Activated T-cell treated with anti-CD3 and anti-CD28 coated beads for 4 hours (primary cell): ENCODE measurements at places on chromosomes 3 and 15.

GRCh38 chr3:122219242-122219872 is 35.9 kb downstream of the CASR start:
- DNase-seq, result no peak

DNA sequence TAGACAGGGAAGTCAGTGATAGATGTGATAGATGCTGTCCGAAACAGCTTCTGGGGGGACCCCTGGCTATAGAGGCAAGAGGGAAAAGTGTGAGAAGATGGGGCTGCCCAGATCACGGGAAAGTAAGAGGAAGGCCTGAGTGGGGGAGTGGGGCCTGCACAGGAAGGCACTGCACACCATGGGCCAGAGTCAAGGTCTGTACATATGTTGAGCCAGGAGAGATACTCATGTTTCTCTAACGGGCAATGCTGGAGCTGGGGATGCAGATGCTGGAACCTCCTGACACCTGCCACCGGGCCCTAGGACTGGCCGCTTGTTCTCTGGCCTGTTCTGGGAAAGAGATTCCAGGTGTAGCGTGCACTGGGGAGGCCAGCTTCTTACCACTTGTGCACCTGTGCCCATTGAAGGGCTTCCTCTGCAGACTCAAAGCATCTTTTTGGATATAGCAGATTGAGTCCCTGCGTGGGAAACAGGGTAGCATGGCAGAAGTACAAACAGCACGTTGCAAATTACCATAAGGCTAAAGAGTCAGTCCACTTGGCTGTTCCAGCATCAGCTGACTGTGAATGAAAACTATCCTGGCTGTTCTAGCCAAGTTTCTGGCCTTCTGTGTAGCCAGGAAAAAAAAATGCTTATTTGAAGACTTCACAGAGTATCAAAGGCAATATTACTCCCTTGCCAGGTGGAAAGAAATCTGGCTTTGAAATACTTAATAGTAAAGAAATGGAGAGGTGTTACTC is 77.1 kb upstream of the GSK3B start:
- DNase-seq, result no peak

- no peak for DNase-seq
These were observed 151.0 kb downstream of the TJP1 start for GRCh38 chr15:29670998-29671981.

DNA sequence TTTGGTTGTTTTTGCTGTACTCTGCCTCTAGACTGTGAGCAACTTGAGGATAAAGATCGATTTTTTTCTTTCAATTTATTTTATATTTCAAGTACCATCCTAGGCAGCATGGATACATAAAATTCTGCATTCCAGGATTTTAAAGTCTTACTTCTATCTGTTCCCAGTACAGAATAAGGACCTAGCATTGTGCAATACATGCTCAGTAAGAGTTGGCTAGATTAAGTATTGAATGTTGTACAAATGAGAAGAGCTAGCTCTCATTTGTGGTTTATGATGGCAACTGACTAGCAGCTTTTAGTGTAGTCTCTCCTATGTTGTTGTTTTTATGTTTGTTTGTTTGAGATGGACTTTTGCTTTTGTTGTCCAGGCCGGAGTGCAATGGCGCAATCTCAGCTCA is 222.7 kb downstream of the TP63 start:
- no peak for DNase-seq

DNA sequence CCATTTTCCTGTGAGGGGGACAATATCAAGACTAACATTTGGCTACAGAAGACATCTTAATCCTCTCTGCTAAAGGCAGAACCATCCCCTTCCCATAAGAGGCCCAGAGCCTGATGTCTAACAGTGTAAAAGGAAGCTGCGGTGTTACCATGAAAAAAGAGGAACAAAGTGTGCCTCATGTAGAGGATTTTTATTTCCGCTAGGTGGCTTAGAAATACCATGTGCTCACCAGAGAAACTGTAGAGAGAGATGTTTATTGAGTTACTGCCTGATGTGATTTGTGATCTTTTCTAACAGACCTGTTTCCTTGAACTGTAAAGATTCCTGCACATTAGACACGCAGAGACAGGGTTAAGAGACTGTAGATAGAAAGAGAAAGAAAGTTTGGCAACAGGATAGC is 22.0 kb downstream of the OR5H15 start:
- no peak for DNase-seq

- no peak for DNase-seq
These were observed 327.0 kb upstream of the RORA start for GRCh38 chr15:61556037-61556648.

- no peak for DNase-seq
These were observed 243.9 kb downstream of the TBL1XR1 start for GRCh38 chr3:176953106-176954060.

GRCh38 chr3:194187233-194187944 is 51.4 kb downstream of the HES1 start:
- no peak for DNase-seq

DNA sequence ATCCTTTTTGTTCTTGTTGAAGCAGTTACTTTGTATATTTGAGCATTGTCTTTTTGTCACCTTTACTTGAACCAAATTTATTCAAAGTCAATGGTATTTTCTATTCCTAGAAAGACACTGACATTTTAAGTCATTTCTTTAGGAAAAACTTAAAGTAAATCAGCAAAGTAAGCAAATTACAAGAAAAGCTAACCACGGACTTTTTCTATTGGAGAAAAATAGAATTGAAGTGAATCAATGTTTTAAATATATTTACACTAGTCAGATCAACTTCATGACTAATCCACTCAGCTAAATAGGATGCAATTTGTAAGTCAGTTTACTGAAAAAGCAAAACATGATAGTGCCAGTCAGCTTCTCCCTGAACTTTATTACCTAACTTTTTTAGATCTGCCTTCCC is 733.8 kb upstream of the ALCAM start:
- no peak for DNase-seq
